ENCODE measurements at places on chromosomes 13 and 19.

- DNase-seq: no peak
These were observed 20.5 kb upstream of the ALOX5AP start for GRCh38 chr13:30714629-30715371.

DNA sequence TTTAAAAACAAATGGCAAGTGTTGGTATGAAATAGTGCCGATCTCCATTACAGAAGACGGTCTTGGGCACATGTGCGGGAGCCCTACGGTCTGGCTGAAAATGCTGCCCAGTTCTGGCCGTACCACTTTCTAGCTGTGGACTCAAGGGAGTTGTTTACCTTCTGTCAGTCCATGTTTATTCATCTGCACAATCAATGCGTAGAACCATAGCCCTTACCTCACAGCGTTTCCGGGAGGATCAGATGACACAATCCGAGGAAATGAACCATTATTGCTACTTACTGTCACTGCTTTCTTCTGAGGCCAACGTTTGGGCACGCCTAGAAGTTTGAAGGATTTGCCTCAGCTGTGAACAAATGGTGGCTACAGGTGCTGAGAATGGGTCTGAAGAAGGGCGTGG lies 31.2 kb downstream of the GADD45B start:
- DNase-seq: no peak

GRCh38 chr19:7533281-7533885 lies 2.1 kb upstream of the PNPLA6 start:
- DNase-seq: no peak

DNA sequence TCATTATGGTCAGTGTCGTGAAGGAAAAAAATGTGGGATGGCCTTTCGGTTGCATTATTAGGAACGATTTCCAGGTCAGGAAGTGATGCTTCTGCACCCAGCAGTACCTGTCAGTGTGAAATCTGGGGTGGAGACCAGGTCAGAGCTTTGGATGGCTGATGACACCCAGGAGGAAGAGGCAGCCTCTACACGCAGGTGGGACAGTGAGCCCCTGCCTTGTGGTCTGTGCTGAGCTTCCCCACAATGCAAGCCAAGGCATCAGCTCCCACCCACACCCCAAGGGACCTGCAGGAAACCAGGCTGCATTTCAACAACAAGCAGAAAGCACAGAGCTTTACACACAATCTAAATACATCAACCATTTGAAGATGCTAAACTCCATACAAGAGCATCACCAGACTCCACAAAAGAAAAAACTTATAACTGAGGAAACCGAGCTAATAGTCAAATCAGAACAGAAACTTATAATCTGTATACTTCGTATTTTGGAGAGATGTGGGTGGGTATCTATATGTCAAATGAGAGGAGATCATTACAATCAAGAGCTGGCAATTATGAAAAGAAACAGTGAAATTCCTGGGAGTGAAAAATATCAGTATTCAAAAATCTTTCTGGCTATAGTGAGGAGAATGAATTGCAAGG lies 130.1 kb downstream of the ZDHHC20 start:
- DNase-seq: no peak

DNA sequence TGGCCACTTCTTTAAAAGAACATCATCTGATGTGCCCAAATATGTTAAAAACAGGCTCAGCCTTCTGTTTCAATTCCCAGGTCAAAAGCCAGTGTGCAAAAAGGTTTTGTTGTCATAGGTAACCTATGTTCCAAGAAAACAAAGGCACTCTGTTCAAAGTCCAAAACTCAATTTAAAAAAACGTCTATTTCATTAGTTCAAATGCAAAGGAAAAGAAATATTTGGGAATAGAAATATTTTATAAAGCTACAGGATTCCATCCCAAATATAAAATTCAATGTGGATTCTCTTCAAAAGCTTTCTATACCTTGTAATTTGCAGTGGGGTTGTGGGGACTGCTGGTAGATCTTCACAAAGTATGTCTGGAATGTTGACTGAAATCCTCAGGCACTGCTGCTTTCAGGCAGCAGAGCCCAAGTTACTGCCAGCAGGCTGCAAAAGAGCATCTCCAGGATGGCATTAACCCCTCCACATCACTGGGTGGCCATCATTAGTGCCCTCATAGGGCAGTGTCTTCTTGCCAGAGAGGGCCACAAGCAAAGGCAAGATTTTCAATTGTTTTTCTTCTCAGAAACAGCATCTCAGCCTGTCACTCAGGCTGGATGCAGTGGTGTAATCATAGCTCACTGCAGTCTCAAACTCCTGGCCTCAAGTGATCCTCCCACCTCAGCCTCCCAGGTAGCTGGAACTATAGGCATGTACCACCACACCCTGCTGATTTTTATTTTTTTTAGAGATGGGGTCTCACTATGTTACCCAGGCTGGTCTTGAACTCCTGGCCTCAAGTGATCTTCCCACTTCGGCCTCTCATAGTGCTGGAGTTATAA lies 22.8 kb upstream of the STK24 start:
- no peak for DNase-seq

GRCh38 chr13:50797091-50797490 lies 46.4 kb downstream of the DLEU7 start:
- no peak for DNase-seq

- DNase-seq: no peak
These were observed 864.3 kb upstream of the ATXN8OS start for GRCh38 chr13:69243366-69243765.

- DNase-seq: no peak
These were observed 161.1 kb downstream of the DCT start for GRCh38 chr13:94318418-94318817.

- no peak for DNase-seq
These were observed 322.8 kb upstream of the EDNRB start for GRCh38 chr13:78241278-78241919.

DNA sequence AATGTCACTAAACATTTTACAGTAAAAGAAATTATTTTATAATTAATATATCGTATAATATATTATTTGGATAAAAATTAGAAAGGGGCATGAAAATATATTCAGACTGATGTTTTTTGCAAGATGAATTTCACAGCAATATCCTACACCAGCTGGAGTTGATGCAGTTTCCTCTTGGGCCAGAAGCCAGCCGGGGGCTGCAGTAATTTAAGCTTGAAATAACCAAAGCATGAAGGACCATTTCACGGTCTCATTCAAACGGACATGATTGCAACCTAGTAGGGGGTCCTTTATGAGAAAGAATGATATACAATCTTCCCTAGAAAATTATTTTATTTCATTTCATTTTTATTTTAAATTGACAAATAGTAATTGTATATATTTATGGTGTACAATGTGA lies 797.2 kb upstream of the PCDH9 start:
- DNase-seq: no peak

DNA sequence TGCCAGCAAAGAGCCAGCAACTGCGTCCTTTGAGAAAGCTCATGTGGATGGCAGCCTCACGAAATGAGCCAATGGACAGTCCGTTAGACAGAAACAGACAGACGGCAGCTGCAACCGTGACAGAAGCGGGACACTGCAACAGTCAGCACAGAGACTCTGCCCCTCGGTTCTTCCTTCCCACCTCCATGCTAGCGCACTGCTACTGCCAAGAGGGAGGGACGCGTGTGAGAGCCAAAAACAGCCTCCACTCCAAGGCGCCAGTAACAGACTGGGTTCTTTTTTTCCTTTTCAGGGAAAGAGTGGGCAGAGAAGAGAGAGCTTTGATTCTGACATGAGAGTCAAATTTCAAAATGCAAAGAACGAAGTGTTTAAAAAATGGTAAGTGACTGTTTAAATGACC lies 77.5 kb downstream of the SERP2 start:
- no peak for DNase-seq

DNA sequence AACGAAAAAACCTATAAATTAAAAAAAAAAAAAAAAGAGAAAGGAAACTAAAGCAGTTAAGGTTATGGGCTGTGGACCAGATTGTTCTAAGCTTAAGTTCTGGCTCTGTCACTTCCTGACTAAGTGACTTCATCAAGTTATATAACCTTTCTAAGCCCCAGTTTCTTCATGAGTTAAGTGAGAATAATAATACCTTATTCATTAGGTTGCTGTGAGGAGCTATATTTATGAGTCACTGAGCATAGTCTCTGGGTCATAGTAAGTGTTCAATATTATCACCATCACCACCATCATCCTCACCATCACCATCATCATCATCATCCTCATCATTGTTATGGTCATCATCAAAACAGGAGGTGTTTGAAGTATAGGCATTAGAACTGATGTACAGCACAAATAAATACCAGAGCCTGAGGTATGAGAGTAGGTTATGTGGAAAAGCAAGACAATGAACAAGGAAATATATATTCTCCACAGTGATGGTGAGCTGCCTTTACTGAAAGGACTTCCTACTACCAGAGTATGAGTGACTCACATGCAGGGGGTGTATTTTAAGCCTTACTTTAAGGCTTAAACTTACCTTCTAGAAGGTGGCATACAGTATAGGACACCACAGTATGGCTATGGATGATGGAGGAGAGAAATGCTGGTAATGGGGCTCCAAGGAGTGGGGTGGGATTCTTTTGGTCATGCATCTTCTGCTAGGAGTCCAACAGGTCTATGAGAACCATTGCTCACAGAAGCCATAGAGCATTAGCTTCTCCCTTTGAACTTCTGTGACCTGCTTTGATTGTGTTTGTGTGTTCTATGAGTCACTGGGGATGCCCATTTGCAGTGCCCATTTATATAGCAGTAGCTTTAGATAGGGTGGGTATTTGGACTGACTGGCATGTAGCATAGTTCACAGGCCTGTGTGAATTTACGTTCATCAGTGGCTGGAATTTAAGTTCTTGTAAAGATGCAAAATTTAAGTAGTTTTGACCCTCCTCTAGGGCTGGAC lies 104.4 kb downstream of the KLF5 start:
- DNase-seq: no peak

GRCh38 chr19:45569619-45570421 lies 14.8 kb downstream of the OPA3 start:
- DNase-seq: peak; percentile 59

- DNase-seq: no peak
These were observed 1.8 kb upstream of the ANGPTL4 start for GRCh38 chr19:8361921-8362793.

DNA sequence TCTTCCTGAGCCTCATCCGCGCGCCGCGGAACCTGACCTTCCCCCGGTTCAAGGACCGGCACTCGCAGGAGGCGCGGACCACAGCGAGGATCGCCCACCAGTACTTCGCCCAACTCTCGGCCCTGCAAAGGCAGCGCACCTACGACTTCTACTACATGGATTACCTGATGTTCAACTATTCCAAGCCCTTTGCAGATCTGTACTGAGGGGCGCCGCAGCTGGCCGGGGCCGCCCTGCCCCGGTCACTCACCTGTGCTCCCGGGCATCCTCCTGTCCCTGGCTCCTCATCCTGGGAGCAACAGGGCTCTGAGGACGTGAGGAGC lies 23.9 kb upstream of the KCTD15 start:
- no peak for DNase-seq

DNA sequence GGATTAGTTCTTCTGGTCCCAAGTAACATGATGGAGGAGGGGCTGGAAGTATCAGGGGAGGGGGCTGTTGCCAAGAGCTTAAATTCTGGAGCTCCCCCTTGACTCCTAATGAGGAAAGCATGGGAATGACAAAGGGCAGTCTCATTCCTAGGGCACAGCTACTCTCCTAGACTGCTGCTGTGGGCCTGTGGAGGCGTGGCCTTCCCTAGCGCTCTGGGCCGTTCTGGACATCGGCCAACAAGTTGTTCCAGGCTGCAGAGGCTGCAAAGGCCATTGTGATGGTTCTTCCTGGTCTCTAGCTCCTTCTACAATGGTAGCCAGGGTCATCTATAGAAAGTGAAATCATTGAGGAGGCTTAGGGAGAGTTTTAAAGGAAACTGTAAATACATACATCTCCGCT lies 916.6 kb downstream of the DIAPH3 start:
- no peak for DNase-seq

DNA sequence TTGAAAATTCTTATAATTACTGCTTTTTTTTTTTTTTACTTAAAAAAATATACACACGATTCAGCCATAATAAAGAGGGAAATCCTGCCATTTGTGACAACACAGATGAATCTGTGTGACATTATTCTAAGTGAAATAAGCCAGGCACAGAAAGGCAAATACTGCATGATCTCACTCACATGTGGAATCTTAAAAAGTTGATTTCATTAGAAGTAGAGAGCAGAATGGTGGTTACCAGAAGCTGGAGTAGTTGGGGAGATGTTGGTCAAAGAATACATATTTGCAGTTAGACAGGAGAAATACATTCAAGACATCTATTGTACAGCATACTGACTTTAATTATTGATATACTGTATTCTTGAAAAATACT lies 116.2 kb downstream of the KLF12 start:
- no peak for DNase-seq

GRCh38 chr19:49911381-49912145 lies 14.9 kb upstream of the IL4I1 start:
- peak; percentile 31 for DNase-seq

GRCh38 chr13:48235341-48236135 lies 2.5 kb downstream of the ITM2B start:
- no peak for DNase-seq

DNA sequence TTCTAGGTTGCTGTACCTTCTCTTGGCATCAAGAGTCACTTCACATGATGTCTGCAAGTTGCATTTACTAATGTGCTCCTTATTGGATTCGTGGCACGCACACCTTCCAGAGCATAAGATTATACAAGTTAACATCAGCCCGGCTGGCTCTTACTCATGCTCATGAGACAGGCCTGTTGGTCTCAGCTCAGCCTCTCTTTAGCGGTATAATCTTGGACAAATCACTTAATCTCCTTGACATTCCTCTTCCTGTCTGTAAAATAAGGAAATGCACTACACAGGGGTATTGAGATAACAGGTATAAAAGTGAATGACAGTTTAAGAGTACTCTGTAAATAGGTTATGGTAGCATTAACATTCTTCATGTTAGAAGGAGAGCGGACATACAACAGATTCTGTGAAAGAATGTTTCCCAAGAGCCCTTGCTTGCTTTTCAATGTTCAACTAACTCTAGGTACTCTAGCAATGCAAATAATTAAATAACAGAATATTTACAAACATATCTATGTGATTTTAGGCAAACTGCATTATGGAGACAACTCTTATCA lies 181.1 kb downstream of the FGF14 start:
- no peak for DNase-seq
